ENCODE measurements at places on chromosomes 11 and 22. TPM values are rescaled to one million over a fixed set of nuclear protein-coding genes. Genes with fewer than 3 reads are reported as not detected.

DNA sequence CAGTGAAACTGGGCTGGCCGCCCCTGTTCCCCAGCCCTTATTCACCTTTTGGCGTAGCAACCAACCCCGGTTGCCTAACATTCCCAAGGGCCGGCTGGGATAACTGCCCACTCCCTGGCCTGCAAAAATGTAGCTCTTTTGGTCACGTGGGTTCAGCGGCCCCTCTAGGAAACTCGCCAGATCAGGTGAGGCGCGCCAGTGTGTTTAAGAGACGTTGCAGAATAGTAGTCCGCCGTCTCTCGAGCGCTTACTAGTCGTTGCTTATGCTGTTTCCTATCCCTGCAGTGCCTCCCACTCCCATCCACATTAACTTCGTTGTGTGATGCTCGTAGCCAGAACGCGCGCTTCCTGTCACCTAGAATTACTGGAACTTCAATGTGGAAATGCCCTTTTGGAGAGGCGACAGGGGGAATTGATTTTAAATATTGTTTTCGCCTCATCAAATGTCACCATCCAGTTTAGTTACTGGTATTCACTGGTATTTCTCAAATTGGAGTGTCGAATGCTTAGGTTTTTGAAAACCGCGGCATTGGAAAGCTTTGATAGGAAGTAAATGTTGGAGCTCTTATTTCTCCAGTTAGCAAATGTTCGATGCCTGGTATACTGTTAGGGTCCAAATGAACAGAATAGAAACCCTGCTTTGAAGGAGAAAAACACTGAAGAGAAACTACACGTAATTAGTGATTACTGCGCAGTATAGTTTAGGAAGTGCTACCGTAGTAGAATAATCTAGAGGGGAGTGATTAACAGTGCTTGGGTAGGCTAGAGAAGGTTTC lies 823 bp downstream of the CEP57 start:
- DNase-seq, result peak; percentile 53

DNA sequence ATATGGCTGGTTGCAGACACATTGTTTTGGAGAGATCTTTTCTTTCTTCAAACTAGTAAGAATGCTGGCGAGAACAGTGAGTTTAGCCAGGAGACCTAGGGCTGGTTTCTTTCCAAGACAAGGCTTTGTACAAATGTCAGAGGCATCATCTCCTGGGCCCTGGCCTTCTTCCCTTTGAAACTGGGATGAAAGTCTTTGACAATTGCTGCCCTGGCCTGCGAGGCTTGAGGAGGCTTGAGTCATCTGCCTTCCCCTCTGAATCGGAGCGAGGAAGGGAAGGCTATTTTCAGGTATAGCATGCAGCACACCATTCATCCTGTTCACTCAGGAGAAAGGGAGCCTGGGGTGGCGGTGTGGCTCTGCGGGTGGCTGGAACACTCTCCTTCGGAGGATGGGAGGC lies 21.5 kb upstream of the PARVG start:
- DNase-seq, result no peak

Gene TMEM86A
- total RNA-seq, result 1.4 TPM

DNA sequence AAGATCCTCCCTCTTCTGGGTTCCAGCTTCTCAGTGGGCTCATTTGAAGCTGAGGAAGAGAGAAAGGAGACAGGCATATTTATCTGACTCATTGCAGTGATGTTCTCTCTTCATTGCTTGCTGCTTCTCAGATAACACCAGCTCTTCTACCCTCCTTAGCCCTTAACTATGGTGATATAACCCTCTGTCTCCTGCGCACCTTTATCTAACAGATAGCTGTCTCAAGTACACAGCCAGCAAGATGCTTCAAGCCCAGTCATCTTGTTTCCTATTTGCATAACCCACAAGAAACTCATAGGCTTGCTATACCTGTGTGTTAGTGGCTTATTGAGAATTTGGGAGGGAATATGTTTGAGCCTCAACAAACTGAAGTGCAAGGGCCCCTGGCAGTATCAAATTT lies 12.6 kb downstream of the PRSS23 start:
- no peak for DNase-seq

- no peak for DNase-seq
Observed at GRCh38 chr11:17401841-17402240, 13.4 kb upstream of the KCNJ11 start.

DNA sequence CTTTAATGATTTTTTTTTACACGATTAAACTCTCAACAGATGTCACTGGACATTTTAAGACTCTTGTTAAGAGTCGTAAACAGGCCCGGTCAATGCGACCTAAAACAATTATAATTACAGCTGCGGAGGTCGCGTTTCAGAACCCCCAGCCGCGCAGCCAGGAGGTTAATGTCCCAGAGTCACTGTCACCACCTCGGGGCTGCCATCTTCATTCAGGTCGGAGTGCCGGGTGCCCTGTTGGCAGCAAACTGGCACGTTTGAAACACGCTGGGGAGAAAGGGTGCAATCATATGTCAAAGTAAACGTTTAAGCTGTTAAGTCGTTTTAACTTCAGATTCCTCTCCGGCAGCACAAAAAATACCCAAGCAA lies 711 bp upstream of the PHF21B start:
- no peak for DNase-seq

GRCh38 chr11:68683536-68684384 lies 584 bp upstream of the GAL start:
- DNase-seq, result no peak

GRCh38 chr11:106794058-106794457 lies 224.2 kb downstream of the GUCY1A2 start:
- no peak for DNase-seq

GRCh38 chr11:12669930-12670329 lies 4.3 kb upstream of the TEAD1 start:
- DNase-seq, result no peak

DNA sequence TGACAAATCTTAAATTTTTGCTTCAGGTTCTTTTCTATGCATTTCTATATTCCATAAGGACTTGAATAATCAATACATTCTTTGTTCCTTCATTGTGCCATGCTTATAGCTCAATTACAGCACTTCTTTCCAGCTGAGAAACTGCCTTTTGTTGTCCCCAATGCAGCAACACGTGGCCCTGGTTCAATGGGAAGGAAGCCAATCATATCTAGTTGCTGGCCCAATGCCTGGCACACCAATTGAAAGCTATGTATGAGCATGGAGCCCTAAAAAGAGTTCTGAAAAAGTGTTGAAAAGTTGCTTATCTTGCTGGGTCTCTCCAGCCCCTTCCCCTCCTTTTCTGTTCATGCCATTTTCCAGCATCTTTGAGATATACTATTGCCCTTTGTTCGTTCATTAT lies 448.0 kb upstream of the FAT3 start:
- no peak for DNase-seq

GRCh38 chr11:42175203-42175602 lies 715.8 kb upstream of the LRRC4C start:
- peak; percentile 10 for DNase-seq

DNA sequence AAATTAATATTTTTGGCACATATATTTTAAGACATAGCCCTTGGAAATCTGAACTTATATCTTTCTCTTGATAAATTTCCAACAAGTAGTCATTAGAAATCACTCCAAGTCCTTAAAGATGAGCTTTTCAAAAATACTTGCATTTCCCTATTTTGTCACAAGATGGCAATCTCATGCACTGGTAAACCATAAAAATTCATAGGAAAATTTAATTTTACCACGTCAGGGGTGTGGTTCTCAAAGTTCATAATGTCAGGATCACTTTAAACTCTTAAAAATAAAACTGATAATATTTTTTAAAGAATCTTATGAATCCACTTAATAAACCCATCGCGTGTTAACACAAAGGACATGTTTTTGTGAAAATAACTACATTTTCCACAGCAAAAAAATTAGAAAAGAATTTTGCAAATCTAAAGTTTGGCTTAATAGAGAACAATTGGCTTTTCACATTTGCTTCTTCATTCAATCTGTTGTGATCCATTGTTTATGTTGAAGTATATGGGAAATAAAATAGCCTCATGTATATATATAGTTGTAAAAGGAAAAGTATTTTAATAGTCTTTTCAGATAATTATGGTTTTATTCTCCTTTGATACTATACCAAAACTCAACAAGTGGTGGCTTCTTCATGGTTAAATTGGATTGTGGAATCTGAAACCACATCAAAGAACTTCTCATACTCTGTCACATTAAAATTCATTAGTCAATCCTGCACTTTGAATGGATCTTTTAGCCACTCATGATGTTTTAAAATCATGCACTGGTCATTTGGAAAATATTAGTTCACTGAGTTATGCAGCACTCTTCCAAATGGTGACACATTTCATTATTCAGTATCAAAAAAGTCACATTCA lies 169.1 kb downstream of the CADM1 start:
- DNase-seq, result peak; percentile 3

GRCh38 chr11:95325777-95326258 lies 94.8 kb upstream of the SESN3 start:
- DNase-seq, result no peak

Gene CNTF
- 0.44 TPM for total RNA-seq

GRCh38 chr11:28461846-28462245 lies 353.7 kb downstream of the METTL15 start:
- no peak for DNase-seq

Gene ZNF214
- total RNA-seq, result 27.9 TPM

- DNase-seq, result peak; percentile 18
Observed at GRCh38 chr11:75562836-75563484, 907 bp downstream of the SERPINH1 start.

Gene GRAP2
- not detected for total RNA-seq

DNA sequence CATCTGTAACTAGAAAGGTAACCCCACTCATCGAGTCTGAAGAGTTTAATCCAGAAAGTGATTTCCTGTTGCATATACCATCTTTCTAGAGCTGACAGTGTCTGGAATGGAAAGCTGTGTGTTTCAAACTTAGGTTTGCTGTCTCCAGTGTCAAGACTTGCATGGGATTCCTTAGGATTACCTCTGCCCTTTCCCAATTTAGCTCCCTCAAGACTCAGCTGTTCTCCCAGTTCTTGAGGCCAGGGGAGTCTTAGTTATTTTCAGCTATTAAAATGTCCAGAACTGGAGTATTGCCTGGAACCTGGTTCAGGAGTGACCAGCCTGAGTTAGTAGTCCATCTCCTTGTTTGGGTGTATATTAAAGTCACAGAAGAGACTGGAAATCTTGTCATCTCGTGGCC lies 25.0 kb upstream of the LDHA start:
- DNase-seq, result no peak

DNA sequence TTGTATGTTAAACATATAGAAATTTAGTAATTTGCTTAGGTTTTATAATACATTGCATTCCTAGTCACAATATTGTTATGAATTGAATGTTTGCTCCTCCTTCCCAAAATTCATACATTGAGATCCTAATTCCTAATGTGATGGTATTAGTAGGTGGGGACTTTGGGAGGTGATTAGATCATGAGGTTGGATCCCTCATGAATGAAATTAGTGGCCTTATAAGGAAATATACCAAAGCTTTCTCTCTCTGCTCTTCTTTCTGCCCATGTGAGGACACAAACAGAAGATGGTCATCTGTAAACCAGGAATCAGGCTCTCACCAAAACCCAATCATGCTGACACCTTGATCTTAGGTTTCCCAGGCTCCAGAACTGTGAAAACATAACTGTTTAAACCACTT lies 41.3 kb upstream of the POU2AF2 start:
- DNase-seq, result no peak

- no peak for DNase-seq
Observed at GRCh38 chr11:84608837-84609196, 1018.3 kb downstream of the DLG2 start.

GRCh38 chr11:117144477-117145392 lies 648 bp downstream of the PAFAH1B2 start:
- DNase-seq, result peak; percentile 38

- no peak for DNase-seq
Observed at GRCh38 chr11:85949798-85950197, 94.6 kb downstream of the CCDC83 start.

Gene SMC1B
- total RNA-seq, result 2.5 TPM

Gene UNC93B1
- 44.3 TPM for total RNA-seq

- DNase-seq, result no peak
Observed at GRCh38 chr11:118889797-118890196, 6.1 kb downstream of the CXCR5 start.

- no peak for DNase-seq
Observed at GRCh38 chr11:127055236-127055635, 54.7 kb upstream of the KIRREL3 start.

Gene NCAM1
- 1.4 TPM for total RNA-seq

Gene YAP1
- 16.8 TPM for total RNA-seq

Gene LGALS1
- 5,023 TPM for total RNA-seq

Gene BIRC3
- total RNA-seq, result 12.6 TPM

- DNase-seq, result no peak
Observed at GRCh38 chr11:131468565-131468964, 98.2 kb downstream of the NTM start.

Gene PGR
- total RNA-seq, result not detected

- no peak for DNase-seq
Observed at GRCh38 chr11:45795379-45795778, 9.6 kb upstream of the SLC35C1 start.

GRCh38 chr22:45450921-45451651 lies 37.6 kb downstream of the RIBC2 start:
- no peak for DNase-seq

Gene DNAJB7
- not detected for total RNA-seq

DNA sequence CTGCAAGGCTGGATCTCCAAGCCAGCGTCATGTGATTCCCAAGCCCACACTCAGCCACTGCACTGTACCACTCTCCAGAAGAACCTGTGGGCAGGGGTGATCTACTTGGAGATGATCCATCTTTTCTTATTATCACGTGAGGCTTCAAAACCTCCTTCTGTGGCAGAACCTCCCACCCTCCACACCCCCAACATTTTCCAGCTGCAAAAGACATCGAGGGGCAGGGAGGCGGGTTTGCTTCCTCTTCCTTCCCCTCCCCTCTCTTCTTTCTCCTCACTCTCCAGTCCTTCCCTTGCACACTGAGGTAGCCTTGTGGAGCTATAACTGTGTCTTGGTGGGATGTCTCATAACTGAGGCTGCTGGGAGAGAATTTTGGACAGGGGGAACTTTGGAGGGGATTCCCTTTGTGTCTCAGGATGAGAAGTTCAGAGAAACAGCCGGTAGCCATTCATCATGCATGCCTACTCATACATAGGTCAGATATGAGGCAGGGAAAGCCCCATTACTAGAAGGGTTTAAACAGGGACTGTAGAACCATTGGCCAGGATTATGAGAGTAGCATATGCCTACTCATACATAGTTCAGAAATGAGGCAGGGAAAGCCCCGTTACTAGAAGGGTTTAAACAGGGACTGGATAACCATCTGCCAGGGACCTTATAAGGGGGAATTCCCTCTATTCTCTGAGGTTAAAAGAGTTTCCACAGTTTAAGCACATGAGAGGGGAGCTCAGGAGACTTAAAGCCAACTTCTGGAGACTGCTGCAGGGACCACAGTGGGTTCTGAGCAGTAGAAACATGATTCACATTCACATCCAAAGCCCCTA lies 420.7 kb upstream of the CADM1 start:
- peak; percentile 71 for DNase-seq

DNA sequence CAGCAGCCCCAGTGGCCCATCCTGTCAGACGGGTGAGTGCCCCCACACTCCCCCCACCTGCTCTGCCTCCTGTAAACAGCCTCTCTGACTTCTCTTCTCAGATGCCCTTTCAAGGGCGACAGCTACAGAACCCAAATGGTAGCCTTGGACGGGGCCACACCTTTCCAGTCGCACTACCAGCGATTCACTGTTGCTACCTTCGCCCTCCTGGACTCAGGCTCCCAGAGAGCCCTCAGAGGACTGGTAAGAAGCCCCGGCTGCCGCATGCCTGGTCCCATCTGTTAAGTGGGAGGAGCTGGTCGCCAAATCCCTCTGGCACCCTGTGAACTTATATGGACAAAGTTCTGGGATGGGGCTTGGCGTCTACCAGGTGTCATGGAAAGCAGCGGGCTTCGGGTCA lies 6.2 kb downstream of the ZP1 start:
- DNase-seq, result no peak

Data from Caki2 (cell line).